ENCODE measurements at places on chromosomes 7 and 10. TPM values are rescaled to one million over a fixed set of nuclear protein-coding genes. Genes with fewer than 3 reads are reported as not detected.

Gene ARHGAP22
- 29.4 TPM for total RNA-seq

Gene UCN3
- not detected for total RNA-seq

Gene SPDYE9
- total RNA-seq, result not detected

Gene TMEM176A
- total RNA-seq, result not detected

Gene DIP2C
- total RNA-seq, result 1.3 TPM

Gene ZNF467
- total RNA-seq, result 1.2 TPM

Gene LRRC72
- not detected for total RNA-seq

Gene TUBAL3
- 0.72 TPM for total RNA-seq

Gene CFAP58
- total RNA-seq, result 0.43 TPM

Gene SPDYE1
- total RNA-seq, result not detected

Gene TAS2R41
- total RNA-seq, result not detected

Gene SSC4D
- total RNA-seq, result 5.3 TPM

Gene SHTN1
- total RNA-seq, result 2.3 TPM

Gene HTR7
- total RNA-seq, result 32.0 TPM

Gene ZNF804B
- total RNA-seq, result not detected

Gene MBL2
- not detected for total RNA-seq

Gene STRIP2
- total RNA-seq, result 12.3 TPM

Gene TCAF1
- total RNA-seq, result 23.4 TPM

Gene MOSPD3
- total RNA-seq, result 3.9 TPM

Gene CDK1
- 3.2 TPM for total RNA-seq

Gene COL26A1
- total RNA-seq, result not detected

Gene PIK3AP1
- 1.1 TPM for total RNA-seq

Gene ERCC6
- 13.7 TPM for total RNA-seq

Gene OPALIN
- total RNA-seq, result not detected

Gene CLDN3
- not detected for total RNA-seq
